NCI-H1694 treated with DMSO at 0.1 percent for 48 hours (cell line): ENCODE measurements at places on chromosomes 3 and 15.

GRCh38 chr3:135148398-135149020, 353.4 kb downstream of the EPHB1 start:
- DNase-seq: no peak

DNA sequence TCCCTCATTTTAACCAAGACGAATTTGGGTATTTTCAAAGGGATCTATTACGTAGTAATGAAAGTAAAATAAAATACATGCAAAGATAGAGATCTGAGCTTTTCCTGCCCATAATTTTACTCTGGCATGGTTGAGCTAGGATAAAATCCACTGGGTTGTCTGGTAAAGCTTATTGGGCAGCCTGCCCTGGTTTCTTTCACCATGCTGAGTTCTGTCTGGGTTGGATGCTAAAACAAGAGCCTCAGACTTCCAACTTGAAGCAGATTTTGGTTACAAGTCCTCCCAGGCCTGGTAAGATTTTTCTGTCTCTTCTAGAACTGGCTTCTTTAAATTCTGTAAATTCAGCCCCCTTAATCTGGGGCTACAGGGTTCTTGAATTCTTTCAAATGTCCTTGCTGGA, 86.8 kb downstream of the SAMMSON start:
- DNase-seq: no peak

GRCh38 chr3:17631609-17632008, 110.8 kb downstream of the TBC1D5 start:
- DNase-seq: no peak

DNA sequence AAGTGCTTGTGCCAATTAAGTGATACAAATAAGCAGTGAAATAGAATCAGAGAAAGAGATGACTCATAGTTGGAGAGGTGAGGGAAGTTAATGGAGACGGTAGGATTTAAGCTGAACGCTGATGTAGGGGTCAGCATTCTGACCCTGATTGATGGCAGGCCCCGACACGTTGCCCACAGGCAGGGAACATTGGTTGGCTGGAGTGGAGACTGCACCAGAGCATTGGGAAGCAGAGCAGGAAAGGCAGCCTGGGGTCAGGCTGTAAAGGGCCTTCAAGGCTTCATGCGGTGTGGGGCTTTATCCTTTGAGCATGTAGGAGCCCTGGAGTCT, 68.6 kb downstream of the DCUN1D1 start:
- DNase-seq: no peak

- DNase-seq: no peak
Observed at GRCh38 chr3:148697306-148698189, at the start of gene AGTR1. Gene AGTR1, plus strand, starts transcription at chr3:148697903. Its CDS starts 43,133 bp downstream, at chr3:148741036.

GRCh38 chr15:38589502-38589901, 24.9 kb upstream of the RASGRP1 start:
- DNase-seq: no peak

DNA sequence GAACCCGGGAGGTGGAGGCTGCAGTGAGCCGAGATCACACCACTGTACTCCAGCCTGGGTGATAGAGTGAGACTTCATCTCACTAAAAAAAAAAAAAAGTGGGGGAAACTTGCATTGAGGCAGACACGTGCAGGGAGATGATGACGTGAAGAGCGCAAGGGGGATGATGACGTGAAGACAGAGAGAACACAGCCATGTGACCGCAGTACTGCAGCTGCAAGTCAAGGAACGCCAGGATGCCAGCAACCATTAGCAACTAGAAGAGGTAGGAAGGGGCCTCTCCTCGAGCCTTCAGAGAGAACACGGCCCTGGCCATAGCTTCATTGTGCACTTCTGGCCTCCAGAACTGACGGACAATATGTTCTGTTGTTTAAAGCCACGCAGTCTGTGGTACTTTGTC, 28.3 kb downstream of the RFT1 start:
- no peak for DNase-seq

DNA sequence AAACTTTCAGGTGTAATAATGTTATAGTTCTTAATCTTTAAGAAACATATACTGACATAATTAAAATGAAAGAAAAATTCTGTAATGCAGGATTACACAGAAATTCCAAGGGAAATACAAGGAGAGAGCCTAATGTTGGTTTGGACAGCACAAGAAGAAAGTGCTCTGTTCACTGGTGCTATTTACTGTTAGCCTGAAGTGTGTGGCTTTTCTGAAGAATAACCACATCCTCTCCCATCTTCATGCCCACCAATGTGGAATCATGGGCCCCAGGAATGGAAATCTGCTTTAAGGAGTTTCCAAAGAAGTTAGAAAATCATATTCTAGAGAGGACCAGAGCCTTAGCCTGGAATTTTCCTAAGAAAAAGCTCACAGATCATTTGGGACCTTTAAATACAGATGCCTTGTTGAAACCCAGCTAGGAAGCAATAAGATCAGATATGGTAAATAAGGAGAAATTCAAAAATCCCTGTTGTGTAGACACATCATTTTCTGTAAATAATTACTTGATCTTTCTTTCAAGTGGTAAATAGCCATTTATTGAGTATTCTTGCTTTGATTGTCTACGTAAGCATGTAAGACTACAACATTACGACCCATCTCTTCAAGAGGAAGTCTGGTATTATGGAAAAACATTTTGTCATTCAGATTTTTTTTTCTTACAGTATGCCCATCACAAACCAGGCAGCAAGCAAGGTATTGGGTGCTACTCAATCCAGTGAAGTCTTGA, 10.3 kb upstream of the USP50 start:
- no peak for DNase-seq

GRCh38 chr3:40020689-40021088, 211.3 kb downstream of the MYRIP start:
- no peak for DNase-seq

DNA sequence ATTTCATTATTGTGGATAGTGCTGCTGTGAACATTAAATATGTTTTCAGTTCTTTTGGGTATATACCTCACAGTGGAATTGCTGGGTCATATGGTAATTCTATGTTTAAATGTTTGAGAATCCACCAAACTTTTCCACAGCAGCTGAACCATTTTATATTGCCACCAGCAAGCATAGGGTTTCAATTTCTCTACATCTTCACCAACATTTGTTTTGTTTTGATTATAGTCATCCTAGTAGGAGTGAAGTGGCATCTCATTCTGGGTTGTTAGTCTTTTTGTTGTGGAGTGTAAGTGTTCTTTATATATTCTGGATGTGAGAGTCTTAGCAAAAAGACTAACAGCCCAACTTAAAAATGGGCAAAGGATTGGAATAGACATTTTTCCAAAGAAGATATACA, 6.0 kb downstream of the RPUSD2 start:
- no peak for DNase-seq

DNA sequence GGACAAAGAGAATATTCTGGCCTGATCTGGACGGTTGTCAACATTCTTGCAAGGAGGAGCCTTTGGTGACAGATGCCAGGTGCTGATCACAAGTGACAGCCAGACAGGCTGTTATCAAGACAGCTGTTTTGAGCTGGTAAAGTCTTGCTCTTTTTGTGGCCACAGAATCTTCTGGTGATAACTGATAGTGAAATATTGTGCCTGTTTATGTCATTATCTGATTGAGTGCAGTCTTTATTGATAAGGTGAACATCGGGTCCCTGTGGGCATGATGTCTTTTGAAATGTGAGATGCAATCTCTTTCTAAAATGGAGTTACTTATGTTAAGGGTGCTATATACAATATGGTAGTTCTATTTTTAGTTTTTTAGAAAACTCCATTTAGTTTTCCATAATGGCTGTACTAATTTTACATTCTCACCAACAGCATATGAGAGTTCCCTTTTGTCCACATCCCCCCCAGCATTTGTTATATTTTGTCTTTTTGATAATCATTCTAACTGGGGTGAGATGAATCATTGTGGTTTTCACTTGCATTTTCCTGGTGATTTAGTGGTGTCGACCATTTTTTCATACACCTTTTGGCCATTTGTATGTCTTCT, 10.7 kb downstream of the CEP63 start:
- no peak for DNase-seq

- DNase-seq: no peak
Observed at GRCh38 chr3:147393943-147394883, 12.1 kb downstream of the ZIC4 start.

- DNase-seq: no peak
Observed at GRCh38 chr3:49916686-49917085, 12.9 kb downstream of the MON1A start.

DNA sequence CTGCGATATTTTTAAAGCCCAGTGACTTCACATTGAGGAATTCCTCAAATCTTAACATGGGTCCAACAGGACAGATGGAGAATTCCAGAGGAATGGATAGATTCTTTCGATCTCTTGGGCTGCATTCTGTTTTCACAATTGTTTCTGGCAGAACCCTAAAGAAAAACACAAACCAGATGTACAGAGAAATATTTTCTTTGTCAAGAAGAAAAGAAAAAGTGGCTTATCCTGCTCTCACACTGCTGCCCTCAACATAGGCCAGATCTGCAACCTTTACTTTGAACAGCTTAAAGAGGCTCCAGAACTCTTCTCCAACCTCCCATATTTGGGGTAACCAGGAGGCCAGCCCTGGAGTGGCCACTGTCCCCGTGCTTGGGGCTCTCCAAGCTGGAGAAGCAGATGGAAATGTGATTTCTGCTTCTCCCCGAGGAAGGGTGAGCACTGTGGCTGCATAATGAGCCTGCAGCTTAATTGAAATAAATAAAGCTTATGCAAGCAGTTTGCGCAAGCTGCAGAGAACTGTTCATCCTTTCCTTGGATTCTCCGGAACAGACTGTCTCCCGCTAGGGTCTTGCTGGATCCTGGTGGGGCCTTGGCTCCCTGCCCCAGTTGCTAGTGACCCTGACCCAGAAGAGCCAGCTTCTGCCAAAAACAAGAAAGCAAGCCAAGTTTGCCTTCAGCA, 453.2 kb upstream of the PROK2 start:
- DNase-seq: no peak

GRCh38 chr3:155737844-155738460, 6.9 kb downstream of the PLCH1 start:
- DNase-seq: no peak

DNA sequence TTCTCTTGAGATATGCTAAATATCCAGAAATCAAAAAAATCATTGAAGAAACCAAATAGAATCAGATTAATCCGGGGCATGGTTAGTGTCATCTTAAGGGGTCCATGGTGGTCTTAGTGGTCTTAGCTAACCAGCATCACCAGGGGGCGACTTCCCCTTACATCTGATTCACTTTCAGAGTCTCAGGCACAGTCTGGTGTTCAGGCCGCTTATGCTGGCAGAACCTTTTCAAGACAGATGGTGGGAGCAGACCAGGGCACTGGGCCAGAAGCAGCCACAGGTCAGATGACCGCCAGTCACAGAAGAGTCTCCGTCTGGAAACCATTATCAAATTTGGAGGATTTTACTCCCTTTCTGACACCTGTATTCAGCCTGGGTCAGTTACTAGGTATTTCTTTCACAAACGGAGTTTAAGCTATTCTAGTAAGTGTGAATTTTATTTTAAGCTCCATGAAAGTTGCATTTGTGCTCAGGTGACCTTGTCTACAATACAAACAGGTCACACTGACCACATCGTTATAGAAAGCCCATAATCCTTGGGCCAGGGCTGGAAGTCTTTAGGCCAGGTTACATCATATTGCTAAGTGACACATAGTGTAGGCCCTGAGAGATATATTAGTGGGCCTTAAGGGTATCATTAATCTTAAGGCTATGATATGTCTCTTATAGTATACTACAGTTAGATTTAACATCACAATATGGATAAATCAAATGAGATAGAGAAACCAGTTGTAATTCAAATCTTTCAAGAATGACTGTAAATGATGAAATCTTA, 365.5 kb downstream of the GBE1 start:
- DNase-seq: no peak

- no peak for DNase-seq
Observed at GRCh38 chr3:187870360-187871203, 125.3 kb upstream of the BCL6 start.

DNA sequence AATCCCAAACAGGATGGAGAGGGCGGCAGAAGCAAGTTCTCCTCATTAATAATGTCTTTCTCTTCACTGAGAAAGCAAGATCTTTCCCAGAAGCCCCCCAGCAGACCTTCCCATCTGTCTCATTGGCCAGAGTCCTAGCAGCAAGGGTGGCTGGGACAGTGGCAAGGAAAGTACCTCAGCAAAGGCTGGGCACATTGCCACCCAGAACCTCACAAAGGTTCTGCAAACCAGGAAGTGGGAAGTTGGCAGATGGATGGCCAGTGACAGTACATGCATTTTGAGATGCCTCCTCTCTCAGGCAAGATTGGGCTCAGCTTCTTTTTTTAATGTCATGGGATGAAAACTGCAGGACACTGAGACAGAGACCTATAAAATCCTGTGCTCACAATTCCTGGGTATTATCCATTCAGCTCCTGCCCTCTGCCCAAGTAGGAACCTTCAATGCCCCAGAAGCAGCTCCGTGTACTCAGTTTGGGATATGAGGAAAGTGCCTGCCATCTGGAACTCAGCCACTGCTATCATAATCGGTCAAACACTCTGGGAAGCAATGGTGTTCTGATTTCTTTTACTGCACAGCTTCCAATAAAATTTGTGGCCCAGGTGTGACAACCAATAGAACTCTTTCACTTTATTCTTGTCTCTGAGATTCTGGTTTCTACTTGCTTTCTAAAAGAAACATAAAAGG, 25.5 kb downstream of the DPH3 start:
- no peak for DNase-seq

DNA sequence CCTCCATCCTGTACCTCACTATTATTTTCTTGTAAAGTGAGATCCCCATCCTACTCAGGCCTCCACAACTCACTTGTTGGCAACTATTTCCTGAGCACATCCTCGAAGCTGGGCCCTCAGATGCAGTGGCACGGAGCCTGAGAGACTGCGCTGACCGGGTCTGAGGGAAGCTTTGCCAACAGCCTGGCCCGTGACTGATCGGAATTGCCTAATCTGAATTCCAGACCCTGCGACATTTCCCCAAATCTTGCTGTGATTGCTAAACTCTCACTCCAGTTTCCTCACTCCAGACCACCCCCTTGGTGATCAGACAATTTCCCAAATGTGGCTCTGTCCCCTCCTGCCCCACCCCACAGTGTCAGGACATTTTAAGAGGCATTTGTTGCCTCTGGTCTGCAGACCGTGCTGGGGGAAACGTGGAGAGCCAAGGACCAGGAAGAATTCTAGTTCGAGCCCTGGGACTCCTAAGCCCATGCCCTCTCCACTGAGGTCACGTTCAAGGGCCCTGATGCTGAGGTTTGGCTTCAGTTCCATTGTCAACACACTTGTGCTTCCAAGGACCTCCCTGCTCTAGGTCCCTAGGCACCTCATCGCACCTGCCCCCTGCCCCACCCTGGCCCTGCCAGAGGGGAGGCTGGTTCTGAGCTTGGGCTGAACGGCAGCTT, 22.8 kb downstream of the KLHL25 start:
- DNase-seq: no peak

DNA sequence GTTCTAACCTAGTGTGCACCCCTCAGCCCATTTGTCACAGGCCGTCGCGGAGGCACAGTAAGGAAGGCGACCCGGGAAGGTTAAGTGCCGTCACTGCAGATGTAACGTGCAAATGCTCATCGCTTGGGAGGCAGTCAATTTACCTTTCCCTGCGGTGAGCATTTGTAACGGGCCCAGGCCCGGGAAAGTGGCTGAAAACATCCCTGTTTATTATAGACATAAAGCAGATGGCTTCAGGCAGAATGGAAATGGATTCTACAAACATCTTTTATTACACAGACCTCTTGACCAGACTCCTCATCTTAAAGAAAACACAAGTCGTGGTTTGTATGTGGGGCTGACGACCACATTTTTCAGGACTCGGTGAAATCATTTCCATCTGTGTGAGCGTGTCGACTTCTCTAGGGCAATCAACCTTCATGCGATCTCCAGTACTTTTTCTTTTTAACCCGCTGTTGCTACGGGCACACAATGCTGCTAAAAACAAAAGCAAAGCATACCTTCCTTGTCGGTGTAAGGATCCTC, 43.6 kb downstream of the NMNAT3 start:
- DNase-seq: no peak
